ENCODE measurements at places on chromosomes 3 and 15.

- no peak for DNase-seq
Measured at GRCh38 chr3:8937064-8938020, 25.9 kb downstream of the RAD18 start.

DNA sequence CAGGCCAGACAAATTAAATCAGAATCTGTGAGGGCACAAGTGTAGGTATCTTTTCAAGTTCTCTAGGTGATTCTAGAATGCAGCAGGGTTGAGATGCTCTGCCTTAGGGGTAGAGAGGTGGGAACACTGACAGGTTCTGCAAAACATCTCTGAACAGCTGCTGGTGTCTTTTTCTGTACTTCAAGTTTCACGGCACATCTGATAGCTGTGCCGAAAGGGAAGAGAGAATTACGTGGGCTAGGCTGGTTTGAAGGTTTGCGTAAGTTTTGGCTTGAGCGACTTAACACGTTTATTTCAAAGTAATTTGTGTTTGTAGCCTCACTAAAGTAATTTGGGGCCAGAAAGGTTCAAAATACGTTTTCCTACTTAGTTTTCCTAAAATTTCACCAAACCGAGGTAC is 22.5 kb downstream of the PXK start:
- no peak for DNase-seq

DNA sequence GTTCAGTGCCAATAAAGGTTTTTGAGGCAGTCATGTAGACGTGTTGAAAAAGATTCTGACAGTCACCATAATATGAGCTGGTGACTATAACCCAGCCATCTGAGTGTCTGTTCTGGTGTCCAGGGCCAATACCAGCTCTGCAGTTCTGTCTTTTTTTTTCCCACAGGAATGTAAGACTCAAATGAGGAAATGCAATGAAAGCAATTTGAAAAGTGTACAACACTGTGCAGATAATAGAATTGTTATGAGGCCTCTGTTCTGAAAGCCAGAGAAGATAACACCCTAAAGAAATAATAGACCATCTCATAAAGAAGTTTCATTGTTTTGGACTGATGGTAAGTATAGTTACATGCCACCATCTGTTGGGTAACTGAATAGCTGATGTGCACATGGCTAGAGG is 57.1 kb downstream of the CLDN1 start:
- no peak for DNase-seq

DNA sequence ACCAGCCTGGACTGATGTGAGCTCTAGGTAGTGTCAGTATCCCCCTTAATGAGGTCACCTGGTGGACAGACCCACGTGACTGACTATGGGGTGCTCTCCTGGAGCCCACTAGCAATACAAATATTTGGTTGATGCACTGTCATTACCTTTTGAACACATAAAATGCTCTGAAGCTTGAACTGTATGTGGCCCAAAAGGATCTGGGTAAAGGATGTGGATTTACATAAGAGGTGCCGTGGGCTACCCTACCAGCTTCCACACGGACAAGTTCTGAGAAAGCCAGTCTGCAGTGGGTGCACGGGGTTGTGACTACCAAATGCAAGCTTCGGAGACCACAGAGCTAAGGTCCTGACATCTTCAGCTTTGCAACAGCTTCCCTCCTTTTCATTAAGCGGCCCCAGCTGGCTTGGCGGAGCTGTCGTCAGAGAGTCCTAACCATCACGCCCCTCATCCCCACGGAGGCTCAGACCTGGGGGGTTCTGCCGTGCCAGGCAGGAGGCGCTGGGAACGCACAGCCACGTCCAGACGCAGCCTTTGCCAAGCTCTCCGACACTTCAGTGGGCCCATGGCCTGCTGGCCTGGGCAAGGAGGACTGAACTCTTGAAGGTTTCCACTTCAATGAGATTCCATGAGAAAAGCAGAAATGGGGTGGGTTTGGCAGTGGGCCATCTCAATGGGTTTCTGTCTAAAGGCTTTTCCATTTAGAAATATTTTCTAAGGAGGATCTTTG is 228.3 kb downstream of the ADAMTS17 start:
- DNase-seq: no peak

GRCh38 chr3:21273259-21274025 is 477.6 kb downstream of the ZNF385D start:
- no peak for DNase-seq

DNA sequence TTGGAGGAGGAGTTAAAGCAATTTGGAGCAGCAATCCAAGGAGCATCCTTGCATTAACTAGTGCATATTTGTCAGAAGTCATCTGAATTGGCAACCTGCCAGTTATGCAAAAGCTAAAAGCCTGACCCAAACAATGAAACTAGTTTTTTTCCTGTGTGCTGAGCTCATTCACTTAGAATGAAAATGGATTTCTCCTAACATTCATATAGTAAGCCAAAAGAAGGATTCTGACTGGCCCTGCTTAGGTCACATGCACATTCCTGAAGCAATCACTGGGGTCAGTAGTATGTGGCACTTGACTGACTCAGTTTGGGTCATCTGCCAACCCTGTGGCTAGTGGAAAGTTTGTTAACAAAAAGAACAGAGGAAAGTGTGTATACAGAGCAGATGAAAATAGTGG is 30.5 kb downstream of the OXSM start:
- DNase-seq: no peak

GRCh38 chr3:138448631-138449030 is 14.2 kb downstream of the ESYT3 start:
- no peak for DNase-seq

- no peak for DNase-seq
Measured at GRCh38 chr3:13577181-13578121, 28.5 kb downstream of the FBLN2 start.

DNA sequence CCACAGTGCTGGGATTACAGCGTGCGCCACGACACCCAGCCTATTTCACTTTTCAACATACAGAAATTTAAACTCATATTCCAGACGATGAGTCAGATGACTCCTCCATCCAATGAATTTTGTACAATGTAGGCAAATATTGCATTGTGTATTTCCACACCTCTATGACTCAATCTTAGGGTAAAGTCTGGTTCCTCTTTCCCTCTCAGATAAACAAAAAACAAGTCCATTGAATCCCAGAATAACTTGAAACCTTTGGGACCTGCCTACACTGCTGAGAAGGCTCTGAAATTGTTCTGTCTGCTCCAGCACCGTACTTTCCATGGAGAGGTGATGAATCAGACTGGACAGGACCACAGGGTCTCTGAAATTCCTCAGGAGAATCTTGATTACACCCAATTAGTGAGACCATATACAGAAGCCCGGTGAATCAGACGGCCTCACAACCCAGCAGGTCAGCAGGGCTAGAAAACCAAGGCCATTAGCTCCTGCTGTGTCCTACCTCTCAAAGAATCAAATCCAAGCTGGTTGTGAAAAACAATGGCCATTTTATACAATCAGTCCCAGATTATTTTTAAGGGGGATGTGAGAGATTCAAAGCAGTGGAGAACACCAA is 112.6 kb downstream of the ERC2 start:
- no peak for DNase-seq

DNA sequence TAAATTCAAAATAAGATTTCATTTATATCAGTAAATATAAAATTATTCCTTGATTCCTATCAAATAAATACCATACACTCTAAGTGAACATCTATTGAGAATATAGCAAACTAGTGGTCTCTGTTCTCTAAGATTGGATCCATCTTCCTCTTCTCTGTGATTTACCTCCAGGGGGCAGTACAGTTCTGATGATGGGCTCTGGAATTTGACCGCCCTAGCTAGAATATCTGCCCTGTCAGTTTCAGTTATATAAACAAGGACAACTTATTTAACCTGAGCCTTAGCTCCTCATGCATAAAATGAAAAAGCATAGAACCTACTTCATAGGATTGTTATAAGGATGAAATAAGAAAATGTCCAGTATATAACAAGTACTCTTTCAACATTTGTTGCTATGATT is 171.1 kb upstream of the CCDC54 start:
- DNase-seq: no peak

GRCh38 chr3:122975924-122976293 is 51.7 kb downstream of the SEMA5B start:
- no peak for DNase-seq

All from cortex of kidney (tissue), 1 donor.